ENCODE measurements at places on chromosomes 3 and 15.

DNA sequence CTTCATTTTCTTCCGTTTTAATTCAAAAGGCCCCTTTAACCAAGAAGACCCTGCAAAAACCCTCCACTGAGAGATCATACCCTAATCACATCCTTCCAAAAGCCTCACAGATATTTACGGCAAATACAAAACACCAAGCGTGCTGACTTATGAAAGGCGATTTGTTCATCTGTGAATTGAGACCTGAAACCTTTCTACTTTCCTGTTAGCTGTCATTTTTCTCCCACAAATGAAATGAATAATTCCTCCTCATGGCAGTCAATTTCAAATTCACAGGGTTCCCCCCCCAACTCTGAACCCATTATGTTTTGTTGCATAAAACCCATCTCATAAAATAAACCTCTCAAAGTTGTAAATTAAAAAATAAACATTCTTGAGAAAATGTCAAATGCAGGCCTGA, 149.6 kb downstream of the PDZRN3 start:
- H3K4me1 ChIP-seq: no peaks in the 10 kb centered on the region
- peaks cover 5% of the 10 kb centered on the region for H3K27me3 ChIP-seq
- H3K4me3 ChIP-seq: no peak overlapping the region
- no peak overlapping the region for H3K27ac ChIP-seq

GRCh38 chr15:70014860-70015490, 82.7 kb downstream of the TLE3 start:
- peaks cover 8% of the 10 kb centered on the region for H3K36me3 ChIP-seq
- no peak overlapping the region for H3K4me3 ChIP-seq
- peaks cover 15% of the 10 kb centered on the region for H3K4me1 ChIP-seq
- DNase-seq: no peak

- H3K4me1 ChIP-seq: no peaks in the 10 kb centered on the region
- peaks cover 16% of the 10 kb centered on the region for H3K27me3 ChIP-seq
- DNase-seq: no peak
- no peak overlapping the region for H3K4me3 ChIP-seq
Measured at GRCh38 chr15:78315686-78316282, 16.4 kb upstream of the SKIC8 start.

DNA sequence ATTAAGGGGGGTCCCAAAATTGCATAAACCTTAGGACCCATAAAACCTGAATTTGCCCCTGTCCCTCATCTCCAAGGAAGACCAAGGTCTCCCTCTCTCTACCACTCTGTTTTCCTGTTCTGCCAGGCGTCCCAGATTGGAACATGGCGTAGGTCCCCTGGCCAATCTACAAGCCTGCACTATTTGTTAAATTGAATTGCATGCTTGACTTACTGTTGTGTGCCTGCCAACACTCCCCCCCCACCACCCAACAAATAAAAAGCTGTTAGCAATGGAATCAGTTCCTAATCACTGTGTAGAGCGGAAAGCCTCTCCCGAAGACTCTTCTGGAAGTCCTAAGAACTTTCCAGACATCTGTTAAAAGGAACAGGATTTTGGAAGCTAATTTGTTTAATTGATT, 11.7 kb downstream of the CTXND1 start:
- no peak for DNase-seq
- H3K36me3 ChIP-seq: no peaks in the 10 kb centered on the region
- peaks cover 7% of the 10 kb centered on the region for H3K4me1 ChIP-seq
- no peak overlapping the region for H3K4me3 ChIP-seq
